ENCODE measurements at places on chromosomes 5 and 9.

- DNase-seq, result no peak
Observed at GRCh38 chr9:114638404-114638803, 19.2 kb downstream of the TEX53 start.

GRCh38 chr9:84187090-84187489 is 153.5 kb downstream of the SLC28A3 start:
- no peak for DNase-seq

DNA sequence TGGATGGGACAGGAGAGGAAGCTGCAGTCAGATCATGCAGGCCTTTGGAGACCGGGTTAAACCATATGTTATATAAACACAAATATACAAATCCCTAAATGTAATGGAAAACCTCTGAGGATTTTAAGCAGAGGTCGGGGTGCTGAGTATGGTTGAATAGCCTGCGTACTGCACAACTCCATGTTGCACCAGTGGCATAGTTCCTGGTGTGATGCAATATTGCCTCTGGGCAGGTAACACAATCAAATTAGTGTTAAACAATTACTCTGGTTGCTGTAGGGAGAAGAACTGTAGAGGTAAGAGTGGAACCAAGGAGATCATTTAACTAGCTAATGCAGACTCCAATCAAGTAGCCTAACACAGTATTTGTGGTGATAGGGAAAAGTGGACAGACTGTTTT is 21.3 kb upstream of the RNF145 start:
- DNase-seq, result no peak

DNA sequence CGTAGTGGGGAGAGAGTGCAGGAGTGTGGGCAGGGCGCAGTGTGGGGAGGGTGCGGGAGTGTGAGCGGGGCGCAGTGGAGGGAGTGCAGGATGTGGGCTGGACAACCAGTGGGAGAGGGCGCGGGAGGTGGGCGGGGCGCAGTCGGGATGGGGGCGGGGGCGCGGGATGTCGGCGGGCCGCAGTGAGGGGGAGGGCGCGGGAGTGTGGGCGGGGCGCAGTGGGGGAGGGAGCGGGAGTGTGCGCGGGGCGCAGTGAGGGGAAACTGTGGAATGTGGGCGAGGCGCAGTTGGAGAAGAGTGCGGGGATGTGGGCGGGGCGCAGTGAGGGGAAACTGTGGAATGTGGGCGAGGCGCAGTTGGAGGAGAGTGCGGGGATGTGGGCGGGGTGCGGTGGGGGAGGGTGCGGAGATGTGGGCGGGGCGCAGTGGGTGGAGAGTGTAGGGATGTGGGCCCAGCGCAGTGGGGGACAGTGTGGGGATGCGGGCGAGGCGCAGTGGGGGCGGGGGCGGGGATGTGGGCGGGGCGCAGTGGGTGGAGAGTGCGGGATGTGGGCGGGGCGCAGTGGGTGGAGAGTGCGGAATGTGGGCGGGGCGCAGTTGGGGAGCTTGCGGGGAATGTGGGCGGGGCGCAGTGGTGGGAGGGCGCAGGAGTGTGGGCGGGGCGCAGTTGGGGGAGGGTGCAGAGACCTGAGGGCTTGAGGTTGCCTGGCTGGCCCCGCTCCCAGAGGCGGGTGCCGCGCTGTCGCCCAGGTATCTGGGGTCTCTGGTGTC is at the start of gene NXNL2:
Gene NXNL2 (plus strand): TSS at position 723 of the 770 bp plus-strand sequence. CDS start 257 bp downstream, outside the sequence.
- peak; percentile 23 for DNase-seq

DNA sequence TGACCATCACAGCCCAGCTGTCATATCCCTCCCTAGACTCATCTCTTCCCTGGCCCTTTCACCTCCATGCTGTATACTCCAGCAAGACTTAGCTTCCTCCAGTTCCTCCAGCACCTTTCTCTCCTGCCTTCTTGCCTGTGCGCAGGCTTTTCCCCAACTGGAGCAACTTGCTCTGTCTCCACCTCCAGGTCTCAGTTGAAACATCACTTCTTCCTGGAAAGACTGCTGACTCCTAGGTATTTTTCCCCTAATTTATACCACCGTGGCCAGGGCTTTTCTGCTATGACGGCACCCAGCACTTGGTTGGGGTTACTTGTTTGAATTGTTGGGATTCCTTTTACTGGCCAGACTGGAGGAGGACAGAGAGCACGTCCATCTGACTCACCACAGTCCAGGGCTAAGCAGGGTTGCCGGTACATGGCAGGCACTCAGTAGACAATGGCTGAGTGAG is 67.5 kb downstream of the KCNIP1 start:
- no peak for DNase-seq
